ENCODE measurements at places on chromosomes 1 and 21.
A peak's percentile ranks its signal among the peaks of the same experiment; 100 is the strongest.

GRCh38 chr1:245007852-245008251 lies 143.5 kb upstream of the HNRNPU start:
- DNase-seq, result no peak

- DNase-seq, result no peak
Observed at GRCh38 chr1:113786069-113786468, 26.2 kb downstream of the RSBN1 start.

GRCh38 chr1:209775678-209776077 lies 8.7 kb downstream of the C1orf74 start:
- DNase-seq, result no peak

DNA sequence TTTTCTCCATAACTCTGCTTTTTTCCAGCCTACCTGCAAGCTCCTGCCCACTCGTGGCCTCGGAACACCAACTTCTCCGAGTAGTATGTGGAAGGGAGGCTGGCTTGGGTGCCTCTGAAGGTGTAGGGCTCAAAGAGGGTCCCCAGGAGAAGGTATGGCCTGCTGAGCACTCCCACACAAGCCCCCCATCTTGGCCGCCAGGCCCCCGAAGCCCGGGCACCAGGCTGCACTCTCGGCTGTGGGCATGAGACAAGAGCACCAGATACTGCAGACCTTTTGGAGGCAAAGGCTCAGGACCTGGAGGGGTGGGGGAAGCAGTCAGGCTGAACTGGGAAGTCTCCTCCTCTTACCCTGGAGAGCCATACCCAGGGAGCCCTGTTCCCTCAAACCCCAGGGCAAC lies 1.7 kb downstream of the ZNF692 start:
- DNase-seq, result no peak

- no peak for DNase-seq
Observed at GRCh38 chr1:227763246-227764018, 28.2 kb downstream of the SNAP47 start.

DNA sequence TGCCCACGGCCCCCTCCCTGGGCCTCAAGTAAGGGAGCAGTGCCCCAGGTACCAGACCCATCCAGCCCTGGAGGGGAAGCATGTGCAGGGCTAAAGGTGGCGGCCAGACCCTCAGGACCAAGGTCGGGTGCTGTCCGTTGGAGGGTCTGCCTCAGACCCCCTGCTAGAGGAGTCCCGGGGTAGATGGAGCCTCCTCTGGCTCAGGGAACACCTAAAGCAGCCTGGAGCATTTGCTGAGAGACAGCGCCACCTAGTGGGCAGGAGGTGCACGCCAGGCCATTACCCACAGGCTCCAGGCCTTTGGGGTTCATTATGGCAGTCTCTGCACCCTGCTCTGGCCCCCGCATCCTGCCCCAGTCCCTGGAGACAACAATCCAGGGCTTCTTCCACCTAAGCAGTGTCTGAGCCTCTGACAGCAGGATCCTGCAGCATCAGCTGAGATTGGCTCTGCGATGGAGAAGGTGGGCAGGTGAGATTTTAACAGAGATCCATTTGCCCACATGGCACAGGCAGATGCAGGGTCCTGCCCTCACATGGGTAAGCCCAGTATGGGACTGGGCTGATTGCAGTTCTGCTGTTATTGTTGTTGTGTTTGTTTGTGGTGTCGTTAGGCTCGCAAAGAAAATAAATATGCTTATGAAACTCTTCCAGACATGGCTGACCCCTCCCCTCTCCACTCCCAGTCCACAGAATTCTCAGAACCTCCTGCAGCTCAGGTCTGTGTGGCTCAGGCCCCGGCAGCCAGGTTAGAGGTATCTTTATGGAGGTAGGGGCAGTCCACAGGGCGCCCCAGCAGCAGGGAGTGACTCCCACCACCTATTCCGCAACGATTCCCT lies 42.4 kb downstream of the CTNNBIP1 start:
- DNase-seq, result peak; percentile 68

GRCh38 chr21:36909423-36909822 lies 57.0 kb downstream of the HLCS start:
- DNase-seq, result no peak

- DNase-seq, result peak; percentile 41
Observed at GRCh38 chr1:119948342-119949214, 52.3 kb upstream of the ADAM30 start.

GRCh38 chr1:9180111-9180819 lies 51.4 kb upstream of the GPR157 start:
- DNase-seq, result no peak

- DNase-seq, result no peak
Observed at GRCh38 chr1:213381572-213382084, 330.6 kb downstream of the RPS6KC1 start.

DNA sequence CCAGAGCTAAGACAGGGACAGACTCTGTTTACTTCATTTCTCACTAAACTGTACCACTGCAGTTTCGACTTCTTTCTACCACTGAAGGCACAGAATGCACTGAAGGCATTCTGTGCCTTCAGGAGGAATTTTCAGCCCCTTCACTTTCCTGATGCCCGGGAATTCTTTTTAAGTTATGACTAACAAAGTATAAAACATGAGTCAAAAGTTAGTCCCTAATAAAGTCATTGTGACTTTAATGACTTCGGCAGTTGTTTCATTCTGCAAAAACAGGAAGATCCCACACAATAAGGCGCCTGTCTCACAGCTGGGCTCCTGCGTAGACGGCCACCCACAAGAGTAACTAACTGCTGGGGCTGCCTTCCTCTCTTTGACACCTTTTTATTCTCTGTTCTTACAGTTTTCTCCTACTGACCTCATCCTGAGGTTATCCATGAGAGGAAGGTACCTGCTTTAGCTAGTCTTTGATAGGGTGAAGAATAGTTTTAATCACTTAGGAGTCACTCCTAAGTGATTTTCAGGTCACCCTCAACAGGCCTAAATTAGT lies 183.9 kb upstream of the SGIP1 start:
- DNase-seq, result peak; percentile 34

- DNase-seq, result no peak
Observed at GRCh38 chr1:172742599-172743500, 83.9 kb downstream of the FASLG start.

- DNase-seq, result no peak
Observed at GRCh38 chr1:209076688-209077087, 506.8 kb upstream of the CAMK1G start.

DNA sequence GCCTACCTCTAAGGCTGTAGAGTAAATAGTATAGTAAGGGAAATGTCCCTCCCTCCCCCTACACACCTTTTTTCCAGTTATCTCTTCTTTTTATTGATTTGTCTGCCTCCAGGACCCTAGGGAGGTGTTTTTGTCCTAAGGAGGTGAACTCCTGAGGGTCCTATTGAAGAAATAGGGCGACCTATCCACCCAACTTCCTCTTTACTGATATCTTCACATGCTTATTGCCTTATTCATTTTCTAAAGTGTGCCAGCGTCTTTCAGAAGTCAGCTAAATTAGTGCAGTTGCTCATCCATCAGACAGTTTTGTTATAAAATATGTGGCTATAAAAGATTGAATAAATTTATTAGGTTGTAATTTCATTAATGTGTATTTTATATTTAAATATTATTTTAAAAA lies 5.9 kb downstream of the BACH1 start:
- DNase-seq, result no peak

GRCh38 chr21:44079846-44080245 lies 27.4 kb upstream of the PWP2 start:
- DNase-seq, result no peak

- no peak for DNase-seq
Observed at GRCh38 chr1:206986402-206986801, 16.1 kb upstream of the FCAMR start.

GRCh38 chr1:89929467-89930063 lies 65.3 kb upstream of the ZNF326 start:
- DNase-seq, result no peak

- DNase-seq, result no peak
Observed at GRCh38 chr1:47918257-47918867, 78.8 kb downstream of the TRABD2B start.

GRCh38 chr1:151156515-151156819 lies at the start of gene TNFAIP8L2:
TNFAIP8L2 (plus strand) TSS chr1:151156649; CDS start chr1:151158698, 2,049 bp downstream.
- DNase-seq, result peak; percentile 55

- DNase-seq, result no peak
Observed at GRCh38 chr1:1906185-1907097, 8.6 kb upstream of the CALML6 start.

DNA sequence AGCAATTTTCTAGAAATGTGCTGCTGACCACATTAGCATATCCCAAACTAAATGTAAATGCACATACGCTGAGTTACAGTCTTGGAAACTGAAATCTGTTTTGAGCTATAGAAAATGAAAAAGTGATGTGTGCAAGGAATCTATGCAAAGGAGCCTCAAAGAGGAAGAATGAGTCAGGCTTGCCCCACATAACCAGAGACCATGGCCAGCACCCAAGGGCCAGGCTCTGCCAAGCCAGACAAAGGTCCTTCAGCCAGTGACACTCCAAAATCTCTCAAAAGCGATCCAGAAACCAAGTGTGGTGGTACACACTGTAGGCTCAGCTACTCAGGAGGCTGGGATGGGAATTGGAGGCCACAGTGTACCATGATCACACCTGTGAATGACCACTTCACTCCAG lies 195.2 kb downstream of the TOMM20 start:
- no peak for DNase-seq

- DNase-seq, result peak; percentile 14
Observed at GRCh38 chr1:149917571-149918144, at the start of gene SV2A. SV2A (minus strand) TSS chr1:149917844; CDS start chr1:149913840, 4,004 bp downstream.

DNA sequence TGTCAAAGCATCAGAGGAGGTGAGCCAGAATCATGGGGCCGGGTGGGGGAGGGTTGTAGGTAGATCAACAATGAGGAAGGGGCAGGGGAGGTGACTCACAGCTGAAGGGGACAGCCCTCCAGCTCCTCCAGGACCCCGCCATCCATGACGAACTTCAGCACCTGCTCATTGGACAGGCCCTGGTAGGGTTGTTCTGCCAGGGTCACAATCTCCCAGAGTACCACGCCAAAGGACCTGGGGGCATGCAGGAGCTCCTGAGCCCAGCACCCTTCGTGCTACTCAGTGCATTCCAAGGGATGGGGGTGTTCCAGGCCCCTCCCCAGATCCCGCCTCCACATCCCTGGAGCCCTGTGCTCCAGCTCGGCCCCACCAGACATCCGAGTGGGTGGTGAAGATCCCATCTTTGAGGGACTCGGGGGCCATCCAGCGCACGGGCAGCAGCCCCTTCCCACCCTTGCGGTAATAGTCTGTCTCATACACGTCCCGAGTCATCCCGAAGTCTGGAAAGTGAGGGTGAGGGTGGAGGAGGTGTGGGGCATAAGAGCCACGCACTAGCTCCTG lies 17.5 kb downstream of the INSRR start:
- DNase-seq, result no peak

GRCh38 chr1:6603915-6604558 lies 1.4 kb upstream of the KLHL21 start:
- no peak for DNase-seq

GRCh38 chr1:162028726-162029125 lies 5.1 kb upstream of the OLFML2B start:
- no peak for DNase-seq

DNA sequence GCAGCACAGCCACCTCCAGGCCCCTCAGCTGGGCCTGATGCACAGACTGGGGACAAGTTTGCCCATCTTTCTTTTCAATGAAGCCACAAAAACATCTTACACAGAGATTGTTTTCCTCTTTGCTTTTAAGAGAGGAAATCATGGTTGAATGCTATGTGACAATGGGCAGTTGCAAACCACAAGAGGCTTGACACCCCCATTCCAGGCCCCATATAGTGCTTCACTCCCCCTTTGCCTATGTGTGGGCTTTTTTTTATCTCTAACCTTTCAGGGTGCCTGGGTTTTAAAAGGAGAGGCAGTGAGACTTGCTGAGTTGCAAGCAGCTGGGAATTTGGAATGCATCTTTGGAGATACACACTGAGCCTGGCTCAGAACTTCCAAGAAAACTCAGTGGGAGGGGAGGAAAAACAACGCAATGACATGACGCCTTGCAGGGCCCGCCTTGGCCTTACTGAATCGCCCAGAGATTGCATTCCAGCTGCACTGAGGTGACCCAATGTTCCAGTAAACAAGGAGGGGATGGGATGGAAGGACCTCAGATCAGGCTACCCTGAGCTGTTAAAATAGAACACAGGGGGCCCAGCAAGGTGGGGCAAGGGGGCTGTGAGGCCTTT lies 145.2 kb upstream of the ZNF648 start:
- no peak for DNase-seq

DNA sequence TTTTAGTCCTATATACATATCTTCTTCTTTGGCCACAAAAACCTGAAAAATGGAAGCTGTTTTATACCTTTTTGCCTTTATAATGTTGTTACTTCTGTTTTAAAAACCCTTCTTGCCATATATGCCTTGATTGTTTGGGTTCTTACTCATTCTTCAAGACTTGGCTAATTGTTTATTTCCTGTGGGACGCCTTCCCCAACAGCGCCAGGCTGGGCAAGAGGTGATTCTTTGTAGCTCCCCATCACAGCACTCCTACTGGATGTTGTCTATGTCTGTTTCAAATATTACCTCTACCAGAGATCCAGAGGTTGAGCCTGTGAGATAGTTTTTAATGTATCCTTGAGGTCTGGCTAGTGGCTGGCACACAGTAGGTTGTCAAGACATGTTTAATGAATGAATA lies 73.2 kb upstream of the CYP2J2 start:
- DNase-seq, result no peak

DNA sequence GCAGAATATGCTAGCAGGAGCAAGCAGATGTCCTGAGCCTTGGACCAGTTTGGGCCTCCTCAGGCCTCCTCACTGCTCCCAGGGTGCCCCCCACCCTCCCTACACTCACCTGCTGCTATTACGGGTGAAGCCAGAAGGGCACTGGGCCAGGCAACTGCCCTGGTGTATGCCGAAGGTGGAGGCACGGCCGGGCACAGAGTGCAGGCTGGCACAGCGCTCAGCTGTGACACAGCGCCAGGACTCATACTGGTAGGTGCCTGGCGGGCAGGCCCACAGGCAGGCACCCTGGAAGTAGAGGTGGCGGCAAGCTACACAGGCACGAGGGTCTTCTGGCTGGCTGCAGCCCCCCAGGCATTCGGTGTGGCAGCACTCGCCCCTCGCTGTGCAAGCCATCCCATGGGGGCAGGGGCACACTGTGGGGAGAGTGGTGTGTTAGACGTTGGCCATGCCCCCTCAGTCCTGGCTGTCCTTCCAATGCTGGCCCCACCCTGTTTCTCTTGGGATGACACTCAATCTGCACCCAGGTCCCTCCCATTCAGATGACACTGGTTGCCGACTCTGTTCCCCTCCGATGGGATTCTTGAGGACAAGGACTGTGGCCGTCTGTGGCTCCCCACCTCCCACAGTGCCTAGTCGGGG lies 7.0 kb downstream of the INSRR start:
- DNase-seq, result no peak

DNA sequence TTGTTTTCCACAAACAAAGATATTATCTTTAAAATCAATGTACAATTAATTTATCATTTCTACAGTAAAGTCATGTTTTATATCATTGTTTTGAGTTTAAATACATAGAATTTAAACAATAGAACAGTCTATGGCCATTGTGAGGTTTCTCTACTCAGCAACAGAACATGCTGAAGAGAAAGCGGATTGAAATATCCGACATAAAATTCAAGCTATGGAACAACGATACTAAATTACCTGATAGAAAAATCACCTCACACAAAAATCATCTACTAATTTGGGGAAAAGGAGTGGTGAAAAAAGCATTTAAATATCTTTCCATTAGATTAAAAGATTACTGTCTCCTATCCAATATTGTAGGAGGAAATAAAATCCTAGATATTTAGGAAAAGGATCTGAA lies 12.6 kb downstream of the CDKN2C start:
- no peak for DNase-seq

GRCh38 chr1:172717722-172718465 lies 59.0 kb downstream of the FASLG start:
- DNase-seq, result no peak

GRCh38 chr1:36653850-36654249 lies 171.1 kb upstream of the CSF3R start:
- no peak for DNase-seq

- no peak for DNase-seq
Observed at GRCh38 chr1:229985613-229986010, 81.4 kb upstream of the GALNT2 start.

Measured in stimulated activated CD8-positive, alpha-beta memory T cell treated with anti-CD3 and anti-CD28 coated beads, Interleukin-4, amount 100 ng/mL, for 4 hours (primary cell).